ENCODE measurements at places on chromosomes 1 and 21.

DNA sequence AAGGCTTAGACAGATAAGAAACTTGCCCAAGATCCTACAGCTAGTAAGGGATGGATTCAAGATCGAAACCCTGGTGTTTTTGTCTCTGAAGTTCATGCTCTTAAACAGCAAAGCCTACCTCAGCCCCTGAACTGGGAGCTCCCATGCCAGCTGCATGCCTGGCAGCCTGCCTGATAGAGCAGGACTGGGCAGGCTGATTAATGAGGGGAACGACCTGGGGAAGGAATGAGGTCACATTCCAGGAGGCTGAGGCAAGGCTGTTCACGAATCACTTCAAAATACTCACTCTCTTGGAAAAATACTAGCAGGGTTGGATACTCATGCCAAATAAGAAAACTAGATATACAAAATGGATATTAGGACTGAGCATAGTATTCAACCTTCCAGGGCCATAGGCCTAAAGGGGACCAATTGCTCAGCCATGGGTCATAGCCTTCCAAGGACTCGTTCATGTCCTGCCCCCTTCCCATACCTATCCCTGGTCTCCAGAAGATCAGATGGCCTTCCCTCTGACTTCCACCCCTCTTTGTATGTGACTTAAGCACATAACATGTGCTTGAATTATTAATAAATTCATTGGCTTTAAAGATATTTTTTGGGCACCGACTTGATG lies 15.6 kb upstream of the TACSTD2 start:
- DNase-seq, result peak; percentile 79

- peak; percentile 76 for DNase-seq
Observed at GRCh38 chr21:26169061-26169610, 1.4 kb downstream of the APP start.

- DNase-seq, result no peak
Observed at GRCh38 chr1:248111157-248111556, 16.2 kb downstream of the OR2L13 start.

- DNase-seq, result no peak
Observed at GRCh38 chr1:222786121-222786520, 28.7 kb upstream of the DISP1 start.

DNA sequence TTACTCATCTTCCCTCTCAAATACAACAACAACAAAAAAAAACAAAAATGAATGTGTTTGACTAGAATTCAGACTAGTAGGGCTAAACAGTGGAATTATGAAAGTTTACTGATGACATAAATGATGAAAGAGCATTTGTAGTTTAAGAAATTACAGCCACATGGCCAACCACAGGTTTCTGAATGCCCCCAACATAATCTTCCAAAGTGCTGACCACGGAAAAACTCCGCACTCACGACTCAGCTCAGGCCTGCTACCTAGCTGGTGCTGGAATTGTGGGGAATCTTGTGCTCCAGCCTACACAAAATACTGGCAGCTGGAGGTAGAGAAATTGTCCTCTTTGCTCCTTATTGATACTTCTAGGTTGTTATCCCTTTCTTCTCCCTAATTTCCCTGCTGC lies 23.6 kb upstream of the TBX15 start:
- DNase-seq, result no peak

DNA sequence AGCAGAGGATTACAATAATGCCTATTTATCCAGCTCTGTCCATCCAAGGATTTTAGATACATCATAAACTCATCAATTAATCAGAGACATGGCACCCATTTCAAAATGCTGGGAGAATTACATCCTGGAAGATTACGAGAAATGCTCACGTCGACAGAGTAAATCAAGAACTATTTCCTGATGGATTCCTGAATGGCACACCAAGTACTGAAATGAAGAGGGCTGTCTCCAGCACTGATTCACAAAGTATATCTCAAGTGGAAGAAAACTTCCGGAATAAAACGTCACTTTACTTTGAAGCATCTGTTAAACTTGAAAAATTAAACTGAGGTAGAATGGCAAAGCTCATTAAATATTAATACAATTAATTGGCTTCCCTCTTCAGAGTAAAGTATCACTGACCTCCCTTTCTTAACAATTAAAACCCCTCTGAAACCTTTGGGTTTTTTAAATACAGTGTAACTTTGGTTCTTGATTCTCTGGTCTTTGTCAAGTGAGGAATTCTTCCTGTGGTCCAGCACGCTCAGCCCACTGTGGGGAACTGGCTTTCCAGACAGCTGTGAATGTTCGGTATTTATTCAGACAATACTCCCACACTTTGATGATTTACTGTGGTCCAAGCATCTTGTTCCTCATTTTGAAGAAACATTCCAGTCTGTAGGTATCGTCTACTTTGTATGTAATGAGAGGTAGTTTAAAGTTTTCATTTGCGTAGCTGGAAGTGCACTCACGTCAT lies 288.0 kb downstream of the NFIA start:
- no peak for DNase-seq

DNA sequence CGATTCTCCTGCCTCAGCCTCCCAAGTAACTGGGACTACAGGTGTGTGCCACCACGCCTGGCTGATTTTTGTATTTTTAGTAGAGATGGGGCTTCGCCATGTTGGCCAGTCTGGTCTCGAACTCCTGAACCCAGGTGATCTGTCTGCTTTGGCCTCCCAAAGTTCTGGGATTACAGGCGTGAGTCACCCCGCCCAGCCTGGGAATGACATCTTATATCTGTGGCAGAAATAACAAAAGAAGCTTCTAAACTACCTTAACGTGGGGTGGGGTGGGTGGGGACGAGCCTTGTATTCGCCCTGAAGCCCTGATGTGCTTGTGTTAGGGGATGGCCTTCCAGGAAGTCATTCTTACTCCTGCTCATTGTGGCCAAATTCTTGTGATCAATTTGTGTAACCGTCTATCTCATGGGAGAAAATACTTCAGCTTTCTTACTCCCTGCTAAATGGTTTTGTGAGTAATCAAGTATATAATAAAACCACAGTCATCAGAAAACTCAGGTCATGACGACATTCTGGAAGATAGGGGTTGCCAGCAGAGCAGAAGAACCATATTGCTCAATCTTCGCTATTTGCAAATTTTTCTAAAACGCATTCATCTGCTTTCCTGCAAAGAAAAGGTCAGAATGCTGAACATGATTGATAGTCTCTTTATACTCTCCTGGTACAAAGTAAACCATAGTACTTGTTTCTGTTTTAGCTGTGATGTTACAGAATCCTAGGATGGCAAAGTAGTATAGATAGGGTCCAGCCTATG lies 63.2 kb downstream of the DIRAS3 start:
- no peak for DNase-seq

All from hepatic stellate cell (primary cell).